CD4-positive, alpha-beta T cell treated with Interleukin-15 for 4 hours (primary cell): ENCODE measurements at places on chromosomes 16 and 17.
A peak's percentile ranks its signal among the peaks of the same experiment; 100 is the strongest.

DNA sequence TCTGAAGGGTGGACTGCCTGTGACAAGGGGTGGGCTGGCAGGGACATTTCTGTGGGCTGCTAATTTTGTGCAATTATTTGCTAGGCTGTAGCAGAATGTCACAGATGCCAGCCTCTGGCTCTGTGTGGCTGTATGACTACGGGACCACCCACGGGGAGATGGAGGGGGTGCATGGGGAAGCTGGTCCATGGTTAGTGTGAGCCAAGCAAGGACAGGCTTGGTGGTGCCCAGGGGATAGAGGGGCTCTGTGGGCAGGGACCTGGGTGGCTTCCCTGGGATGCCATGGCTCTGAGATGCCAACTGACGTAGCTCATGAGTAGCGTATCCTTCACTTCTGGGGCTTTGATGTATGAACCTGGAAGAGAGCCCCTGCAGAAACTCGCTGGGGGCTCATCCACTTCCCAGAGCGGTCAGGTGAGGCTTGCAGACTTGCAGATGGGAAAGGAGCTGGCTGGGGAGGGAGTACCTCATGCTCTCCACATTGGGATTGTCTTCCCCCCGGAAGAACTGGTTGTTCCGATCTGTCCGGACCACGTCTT is 87.2 kb downstream of the TBC1D16 start:
- DNase-seq = no peak

- DNase-seq = peak; percentile 99
Measured at GRCh38 chr17:28951991-28952975, 965 bp upstream of the PHF12 start.

DNA sequence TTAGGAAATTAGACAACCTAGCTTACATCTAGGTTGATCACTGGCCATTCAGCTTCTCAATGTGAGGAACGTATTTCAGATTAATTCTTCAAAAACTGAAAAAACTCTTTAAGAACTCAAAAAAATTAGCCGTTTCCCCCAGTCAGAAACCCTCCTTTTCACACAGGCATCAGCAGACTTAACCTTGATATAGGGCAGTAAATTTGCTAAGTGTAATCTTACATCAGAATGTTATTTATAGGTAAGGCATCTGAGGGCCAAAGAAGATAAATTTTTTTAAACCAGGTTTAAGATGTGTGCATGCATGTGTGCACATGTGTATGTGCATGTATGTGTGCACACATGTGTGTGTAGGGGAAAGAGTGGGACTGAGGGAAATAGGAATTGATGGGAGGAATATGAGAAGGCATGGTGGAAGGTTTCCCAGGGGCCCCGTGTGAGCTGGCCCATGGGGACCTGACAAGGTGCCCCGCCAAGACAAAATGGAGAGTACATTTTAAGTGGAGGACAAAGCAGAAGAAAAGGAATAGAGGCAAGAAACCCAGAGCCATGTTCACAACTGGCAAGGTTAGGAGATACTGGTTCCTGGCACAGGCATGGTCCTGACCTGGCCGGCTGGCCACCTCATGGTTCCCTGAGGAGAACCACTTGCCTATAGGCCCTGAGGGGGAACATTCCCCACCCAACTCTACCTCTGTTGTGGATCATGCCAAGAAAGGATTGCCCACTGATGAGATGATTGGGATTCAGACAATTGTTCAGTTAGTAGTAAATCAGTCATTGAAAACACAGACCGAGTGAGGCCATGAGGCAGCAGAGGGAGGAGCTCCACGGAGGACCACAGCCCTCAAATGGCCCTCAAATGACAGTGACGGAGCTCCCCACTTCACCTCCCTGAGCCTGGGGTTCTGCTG is 33.0 kb downstream of the TEX2 start:
- no peak for DNase-seq

GRCh38 chr17:48246612-48247011 is 139.0 kb downstream of the SNX11 start:
- DNase-seq = no peak

DNA sequence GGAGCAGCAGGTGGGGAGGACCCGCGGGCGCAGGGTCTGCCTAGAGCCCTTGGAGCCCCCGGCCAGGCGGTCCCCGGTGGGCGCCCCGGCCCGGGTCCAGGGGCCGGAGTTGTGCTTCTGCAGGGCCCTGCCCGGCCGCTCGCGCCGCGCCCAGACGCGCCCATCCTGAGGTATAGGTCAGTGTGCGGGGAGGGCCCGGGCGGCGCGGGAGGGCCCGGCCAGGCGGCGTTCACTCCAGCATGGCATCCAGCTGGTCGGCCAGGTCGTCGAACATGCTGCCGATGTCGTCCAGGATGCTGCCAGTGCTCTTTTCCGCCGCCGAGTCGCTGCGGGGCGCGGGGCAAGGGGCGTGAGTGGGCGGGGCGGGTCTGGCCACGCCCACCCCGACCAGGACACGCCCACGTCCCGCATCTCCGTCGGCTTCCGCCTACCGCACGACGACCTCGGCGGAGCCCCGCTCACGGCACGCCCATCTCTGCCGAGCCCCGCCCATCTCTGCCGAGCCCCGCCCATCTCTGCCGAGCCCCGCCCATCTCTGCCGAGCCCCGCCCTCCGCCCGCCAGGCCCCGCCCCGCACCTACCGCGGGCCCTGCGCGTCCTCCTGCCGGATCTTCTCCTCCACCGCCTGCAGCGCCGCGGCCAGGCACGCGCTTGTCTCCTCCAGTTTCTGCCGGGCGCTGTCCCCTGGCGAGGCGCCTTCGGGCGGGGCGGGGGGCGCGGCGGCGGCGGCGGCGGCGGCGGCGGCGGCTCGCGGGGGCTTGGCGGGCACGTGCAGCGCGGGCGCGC is 17.9 kb downstream of the CASKIN1 start:
- DNase-seq = peak; percentile 10

DNA sequence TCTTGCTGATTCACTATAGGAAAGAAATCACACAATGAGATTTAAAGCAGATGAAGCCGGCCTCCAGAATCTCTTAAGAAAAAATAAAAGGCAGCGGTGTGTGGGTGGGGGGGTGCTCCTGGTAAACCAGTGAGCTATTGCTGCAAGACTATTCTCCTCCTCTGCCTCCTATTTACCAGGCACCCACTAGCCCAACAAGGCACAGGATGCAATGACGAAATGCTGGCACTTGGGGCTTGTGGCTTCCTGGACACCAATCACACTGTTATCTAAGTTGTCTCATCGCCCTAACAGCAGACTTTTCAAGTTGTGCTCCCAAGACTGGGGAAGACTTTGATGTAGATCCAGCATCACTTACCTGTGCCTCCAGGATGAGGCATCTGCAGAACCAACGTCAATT is 50.2 kb upstream of the NDRG4 start:
- DNase-seq = no peak

DNA sequence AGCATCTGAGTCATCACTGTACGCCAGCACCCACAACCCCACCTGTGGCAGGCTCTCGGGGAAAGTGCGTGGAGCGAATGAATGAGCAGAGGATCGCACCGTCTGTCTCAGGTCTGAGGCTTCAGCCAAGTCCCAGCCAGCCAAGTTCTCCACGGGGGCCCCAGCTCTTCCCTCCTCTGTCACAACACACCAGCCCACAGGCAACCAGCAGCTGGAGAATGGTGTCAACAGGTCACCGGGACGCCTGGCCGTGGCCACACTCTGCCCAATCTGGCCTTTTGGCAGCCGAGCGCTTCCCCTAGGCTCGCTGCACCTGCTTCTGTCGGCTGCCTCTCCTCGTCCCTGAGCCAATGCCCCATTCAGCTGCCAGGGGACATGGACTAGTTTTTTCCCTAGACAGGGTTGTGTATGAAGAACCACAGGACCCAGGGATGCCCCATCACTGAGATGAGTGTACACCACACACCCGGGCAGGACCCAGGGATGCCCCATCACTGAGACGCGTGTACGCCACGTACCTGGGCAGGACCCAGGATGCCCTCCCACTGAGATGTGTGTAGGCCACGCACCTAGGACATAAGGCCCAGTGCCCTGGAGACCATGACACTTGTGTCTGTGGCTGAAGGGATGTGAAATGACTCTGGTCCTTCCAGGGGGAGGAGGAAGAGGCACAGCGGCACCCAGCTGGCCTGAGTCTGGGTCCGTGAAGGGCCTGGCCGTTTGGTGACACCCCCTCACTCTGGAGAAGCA is 52.8 kb downstream of the ABR start:
- DNase-seq = no peak

GRCh38 chr17:59846394-59847165 is 46.2 kb downstream of the TUBD1 start:
- DNase-seq = peak; percentile 75

- DNase-seq = no peak
Measured at GRCh38 chr17:78898947-78899346, 4.1 kb downstream of the CEP295NL start.

- DNase-seq = no peak
Measured at GRCh38 chr17:82697808-82698064, 762 bp downstream of the RAB40B start.

- DNase-seq = no peak
Measured at GRCh38 chr17:60604686-60605334, 4.8 kb downstream of the PPM1D start.

- no peak for DNase-seq
Measured at GRCh38 chr17:12247761-12248160, 227.1 kb downstream of the MAP2K4 start.

DNA sequence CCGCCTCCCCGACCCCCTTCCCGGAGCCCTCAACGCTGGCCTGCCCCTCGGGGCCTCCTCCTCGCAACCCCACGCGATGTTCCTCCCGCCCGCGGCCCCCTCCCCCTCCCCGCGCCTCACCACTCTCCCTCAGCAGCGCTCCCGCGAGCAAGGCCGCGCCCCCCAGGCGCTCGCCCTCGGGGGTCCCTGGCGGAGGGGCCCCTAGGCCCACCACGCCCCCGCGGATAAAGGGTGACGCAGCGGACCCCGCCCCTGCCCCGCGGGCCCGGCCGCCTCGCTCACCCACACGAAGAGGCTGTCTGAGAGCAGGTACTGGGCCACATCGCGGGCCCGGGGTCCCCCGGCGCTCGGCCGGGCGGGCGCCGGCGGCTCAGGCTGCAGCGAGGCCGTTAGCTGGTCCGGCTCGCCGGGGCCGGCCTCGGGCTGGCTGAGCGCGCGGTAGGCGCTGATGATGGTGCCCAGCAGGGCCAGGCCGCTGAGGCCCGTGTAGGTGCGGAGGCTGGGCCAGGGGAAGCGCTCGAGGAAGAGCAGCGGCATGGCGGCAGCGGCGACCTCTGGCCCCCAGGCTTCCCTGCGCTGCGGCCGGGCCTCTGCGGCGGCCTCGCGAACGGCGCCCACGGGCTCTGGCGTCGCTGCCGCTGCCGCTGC is 430 bp downstream of the AMFR start:
- DNase-seq = peak; percentile 19

- DNase-seq = no peak
Measured at GRCh38 chr17:82324566-82325285, 7.3 kb upstream of the CD7 start.

- no peak for DNase-seq
Measured at GRCh38 chr17:70078549-70078948, 3.5 kb downstream of the KCNJ16 start.

- DNase-seq = no peak
Measured at GRCh38 chr17:45784293-45784740, at the start of gene CRHR1. Gene CRHR1, plus strand, starts transcription at chr17:45784320. Its CDS starts 225 bp downstream, at chr17:45784545.

GRCh38 chr17:16381496-16381820 is 567 bp downstream of the UBB start:
- no peak for DNase-seq

DNA sequence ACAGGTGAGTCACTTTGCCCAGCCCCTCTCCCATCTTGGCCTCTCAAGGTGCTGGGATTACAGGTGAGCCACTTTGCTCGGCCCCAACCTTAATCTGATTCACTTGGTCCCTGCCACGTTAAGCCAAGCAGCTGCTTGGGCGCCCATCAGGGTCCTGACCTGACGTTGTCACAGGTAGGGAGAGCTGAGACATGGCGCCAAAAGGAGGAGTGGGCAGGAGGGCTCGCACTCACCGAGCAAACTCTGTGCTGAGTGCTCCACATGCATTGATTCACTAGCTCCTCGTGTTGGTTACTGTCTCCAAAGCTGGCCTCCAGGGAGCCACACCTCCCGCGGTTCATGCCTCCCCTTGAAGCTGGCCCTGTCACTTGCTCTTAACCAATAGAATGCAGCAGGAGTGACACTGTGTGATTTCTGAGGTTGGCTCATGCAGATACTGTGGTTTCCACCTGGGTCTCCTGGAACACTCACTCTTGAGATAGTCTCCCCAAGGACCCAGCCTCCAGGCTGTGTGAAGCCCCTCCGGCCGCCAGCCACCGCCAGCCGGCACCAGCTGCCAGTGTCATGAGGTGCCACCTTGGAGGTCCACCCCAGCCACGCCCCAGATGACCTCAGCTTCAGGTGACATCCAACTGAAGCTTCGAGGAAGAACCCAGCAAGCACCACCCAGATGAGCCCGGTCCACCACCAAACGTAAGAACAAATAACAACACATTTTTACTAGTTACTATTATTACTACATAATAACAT is 223.0 kb downstream of the GSG1L start:
- no peak for DNase-seq

GRCh38 chr16:85524630-85525419 is 88.3 kb upstream of the GSE1 start:
- DNase-seq = no peak

DNA sequence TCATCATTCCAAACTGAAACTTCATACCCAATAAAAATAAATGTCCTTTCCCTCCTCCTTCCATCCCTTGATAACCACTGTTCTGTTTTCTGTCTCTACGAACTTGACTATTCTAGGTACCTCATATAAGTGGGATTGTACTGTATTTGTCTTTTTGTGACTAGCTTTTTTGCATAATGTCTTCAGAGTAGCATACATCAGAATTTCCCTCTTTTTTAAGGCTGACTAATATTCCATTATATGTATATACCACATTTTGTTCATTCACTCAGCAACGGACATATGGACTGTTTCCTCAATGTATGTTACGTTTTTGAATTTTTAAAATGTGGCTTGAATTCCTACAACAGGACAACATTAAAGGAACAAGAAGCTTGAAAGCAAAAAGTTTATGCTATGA is 1.5 kb upstream of the NUFIP2 start:
- no peak for DNase-seq

GRCh38 chr17:66398617-66399016 is 96.2 kb downstream of the PRKCA start:
- DNase-seq = no peak

DNA sequence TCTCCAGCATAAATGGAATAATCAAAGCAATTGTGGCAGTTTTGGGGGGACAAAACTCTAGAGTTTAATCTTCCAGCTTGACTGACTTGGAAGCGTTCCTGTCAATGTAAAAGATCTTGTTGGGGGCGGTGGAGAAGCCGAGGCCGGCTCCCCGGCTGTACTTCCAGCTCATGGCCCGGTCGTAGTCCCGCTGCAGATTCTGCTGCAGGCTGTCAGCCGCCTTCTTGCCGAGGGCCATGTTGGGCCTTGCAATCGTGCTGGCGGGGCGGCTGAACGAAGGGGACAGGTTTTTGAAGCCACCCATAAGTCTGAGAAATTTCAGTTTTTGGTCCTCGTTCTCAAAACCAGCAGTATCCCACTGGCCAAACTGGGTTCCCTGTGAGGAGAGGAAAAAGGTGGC is 11.2 kb downstream of the KNOP1 start:
- DNase-seq = no peak

- DNase-seq = no peak
Measured at GRCh38 chr16:48361012-48361411, 24.2 kb downstream of the SIAH1 start.

DNA sequence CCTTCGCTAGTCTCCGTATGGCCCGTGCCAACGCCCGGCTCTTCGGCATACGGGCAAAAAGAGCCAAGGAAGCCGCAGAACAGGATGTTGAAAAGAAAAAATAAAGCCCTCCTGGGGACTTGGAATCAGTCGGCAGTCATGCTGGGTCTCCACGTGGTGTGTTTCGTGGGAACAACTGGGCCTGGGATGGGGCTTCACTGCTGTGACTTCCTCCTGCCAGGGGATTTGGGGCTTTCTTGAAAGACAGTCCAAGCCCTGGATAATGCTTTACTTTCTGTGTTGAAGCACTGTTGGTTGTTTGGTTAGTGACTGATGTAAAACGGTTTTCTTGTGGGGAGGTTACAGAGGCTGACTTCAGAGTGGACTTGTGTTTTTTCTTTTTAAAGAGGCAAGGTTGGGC is 2.5 kb downstream of the RPL13 start:
- DNase-seq = no peak
